ENCODE measurements at places on chromosomes 12 and 14.

DNA sequence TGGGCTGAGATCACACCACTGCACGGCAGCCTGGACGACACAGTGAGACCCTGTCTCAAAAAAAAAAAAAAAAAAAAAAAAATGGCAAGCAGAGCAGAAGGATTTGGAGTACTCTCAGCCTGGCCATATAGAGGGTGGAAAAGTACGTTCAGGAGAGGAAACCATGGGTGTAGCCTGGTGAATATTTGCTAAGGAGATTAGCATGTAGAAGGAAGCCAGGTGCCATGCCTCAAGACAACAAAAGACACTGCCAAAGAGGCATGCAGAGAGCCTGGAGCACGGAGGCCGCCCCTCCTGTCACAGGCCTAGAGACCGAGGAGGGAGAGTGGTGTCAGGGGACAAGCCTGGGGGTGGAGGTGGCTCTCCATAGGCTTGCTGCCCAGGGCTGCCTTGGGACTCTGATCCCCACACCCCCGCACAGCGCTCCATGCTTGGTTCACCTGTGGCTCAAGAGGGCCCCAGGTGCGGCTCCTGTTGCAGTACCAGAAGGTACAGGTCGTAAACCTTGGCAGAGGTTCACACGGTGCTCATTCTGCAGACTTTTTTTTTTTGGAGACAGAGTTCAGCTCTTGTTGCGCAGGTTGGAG is 27.9 kb upstream of the DEGS2 start:
- no peak for DNase-seq

GRCh38 chr14:36069535-36069900 is 107.0 kb downstream of the PTCSC3 start:
- no peak for DNase-seq

GRCh38 chr12:11777451-11777850 is 128.0 kb downstream of the ETV6 start:
- no peak for DNase-seq

GRCh38 chr12:69726922-69727321 is 11.7 kb upstream of the RAB3IP start:
- DNase-seq, result no peak

DNA sequence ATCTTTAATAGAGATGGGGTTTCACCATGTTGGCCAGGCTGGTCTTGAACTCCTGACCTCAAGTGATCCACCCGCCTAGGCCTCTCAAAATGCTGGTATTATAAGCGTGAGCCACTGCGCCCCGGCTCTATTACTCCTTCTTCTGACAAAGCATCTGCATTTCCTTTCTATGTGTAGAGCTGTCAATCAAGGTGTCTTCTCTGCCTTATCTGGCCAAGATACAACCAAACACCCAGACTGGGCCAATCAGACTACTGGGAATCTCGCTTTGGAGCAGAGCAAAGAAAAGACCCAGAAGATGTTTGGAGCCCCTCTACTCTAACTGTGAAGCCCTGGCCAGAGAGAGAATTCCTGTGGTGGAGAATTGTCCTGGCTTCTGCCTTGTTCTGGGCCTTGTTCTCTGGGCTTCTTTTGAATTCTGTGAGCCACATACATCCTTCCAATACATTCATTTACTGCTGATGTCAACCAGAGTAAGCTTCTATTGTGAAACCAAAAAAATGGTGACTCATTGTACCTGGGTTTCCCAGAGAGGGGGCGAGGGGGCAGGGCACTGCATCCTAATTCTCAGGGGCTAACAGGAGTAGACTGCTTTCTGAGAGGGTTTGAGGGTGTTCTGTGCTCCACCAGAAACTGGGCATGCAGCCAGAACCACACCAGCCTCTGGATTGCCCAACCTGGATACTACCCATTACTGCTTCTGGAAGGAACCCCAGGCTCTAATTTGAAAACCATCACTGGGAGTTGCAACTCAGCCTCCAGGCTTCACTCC is 18.8 kb upstream of the FLVCR2 start:
- no peak for DNase-seq

GRCh38 chr14:50784683-50785456 is 46.1 kb downstream of the NIN start:
- no peak for DNase-seq

All from esophagus muscularis mucosa (tissue), 4 donors.